ENCODE measurements at places on chromosomes 2 and 18.

DNA sequence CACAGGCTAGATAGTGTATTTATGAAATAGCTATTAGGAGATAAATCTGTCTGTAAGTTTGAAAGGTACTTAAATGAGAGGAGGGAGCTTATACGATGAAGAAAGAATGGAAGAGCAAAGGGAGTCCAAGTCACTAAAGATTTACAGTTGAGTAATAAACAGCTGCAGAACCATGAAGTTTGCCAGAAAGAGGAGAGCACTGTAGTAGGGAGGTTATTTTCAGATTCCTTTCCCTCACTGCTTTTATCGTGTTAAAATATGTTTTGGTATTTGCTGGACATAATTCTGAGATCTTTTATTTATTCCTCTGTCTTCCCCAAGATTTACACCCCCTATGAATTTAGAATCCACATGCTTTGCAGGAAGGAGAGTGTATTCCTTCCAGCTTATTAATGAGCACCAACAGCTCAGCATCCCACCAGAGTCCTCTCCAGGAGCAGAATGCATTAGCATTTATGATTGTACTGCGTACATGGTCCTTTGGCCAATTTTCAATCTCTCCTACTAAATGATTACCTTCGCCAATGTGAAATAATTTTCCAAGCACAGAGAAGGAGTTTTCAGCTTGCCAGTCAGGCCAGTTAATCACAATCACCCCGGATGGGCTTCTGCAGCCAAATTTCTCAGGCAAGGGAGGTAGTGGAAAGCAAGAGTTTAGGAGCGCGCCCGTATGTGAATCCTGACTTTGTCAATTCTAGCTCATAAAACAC is 297.0 kb downstream of the NBAS start:
- DNase-seq = no peak

- DNase-seq = no peak
Measured at GRCh38 chr2:200393191-200393590, 86.7 kb downstream of the SPATS2L start.

- DNase-seq = peak; percentile 69
Measured at GRCh38 chr2:240567872-240568677, at the start of gene RNPEPL1. Gene RNPEPL1, plus strand, starts transcription at chr2:240568484. Its CDS starts 103 bp downstream, at chr2:240568587.

GRCh38 chr2:175001566-175001965 is 3.6 kb downstream of the CHN1 start:
- DNase-seq = no peak
